Activated CD4-positive, alpha-beta T cell treated with anti-CD3 and anti-CD28 coated beads, Interleukin-2, Interleukin-6, amounts not matched to agents 100 ng/mL and 50 ng/mL, durations not matched to agents 16 hours and 8 hours (primary cell): ENCODE measurements at places on chromosomes 12 and 14.

- DNase-seq: no peak
Observed at GRCh38 chr14:29558516-29558915, 369.1 kb downstream of the PRKD1 start.

GRCh38 chr12:45357539-45358417 is 141.9 kb downstream of the ANO6 start:
- no peak for DNase-seq

DNA sequence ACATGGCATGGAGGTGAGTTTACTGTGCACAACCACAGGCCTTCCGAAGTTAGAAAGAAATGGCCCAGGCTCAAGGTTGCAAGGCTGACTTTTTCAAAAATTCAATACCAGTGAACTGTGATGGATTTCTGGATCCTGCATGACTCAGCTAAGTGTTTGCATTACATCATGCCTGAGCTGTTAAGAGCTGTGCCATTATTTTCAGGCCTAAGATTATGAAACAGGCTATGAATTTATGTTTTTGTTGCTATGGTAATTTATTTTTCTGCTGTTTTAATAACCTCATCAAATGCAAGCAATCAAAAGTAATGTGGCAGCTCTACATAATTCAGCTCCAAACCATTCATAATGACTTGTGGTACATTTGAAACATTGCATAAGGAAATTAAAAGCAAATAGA is 457.7 kb upstream of the TMEM132C start:
- DNase-seq: no peak

GRCh38 chr12:78928200-78929074 is 63.9 kb downstream of the SYT1 start:
- DNase-seq: no peak

DNA sequence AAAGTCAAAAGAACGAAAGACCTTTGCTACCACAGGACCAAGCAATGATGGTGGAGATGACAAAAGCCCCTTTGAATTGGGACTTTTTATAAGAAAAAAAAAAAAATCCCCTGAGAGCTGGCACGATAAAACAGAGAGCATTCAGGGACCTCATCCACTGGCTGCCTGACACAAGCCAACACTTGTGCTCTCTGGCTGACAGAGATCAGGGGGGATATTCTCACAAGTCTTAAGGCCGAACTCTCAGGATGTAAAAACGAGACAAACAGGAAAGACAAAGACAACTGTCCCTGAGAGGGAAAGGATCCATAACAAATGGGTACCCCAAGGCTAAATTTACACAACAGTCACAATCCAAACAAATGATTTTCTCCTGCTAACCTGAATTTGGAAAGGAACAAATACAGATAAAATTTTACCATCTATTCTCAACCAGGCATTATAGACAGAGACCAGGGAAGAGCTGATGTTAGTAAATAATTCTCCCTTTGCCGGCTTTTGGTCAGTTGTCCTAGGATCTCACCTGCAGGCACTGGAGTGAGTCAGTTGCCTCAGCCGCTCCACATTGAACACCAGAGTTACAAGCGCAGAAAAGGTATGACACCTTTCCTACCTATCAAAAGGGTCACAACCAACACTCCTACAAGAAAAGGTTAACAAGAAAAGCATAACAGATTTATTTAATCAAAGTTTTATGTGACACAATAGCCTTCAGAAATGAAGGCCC is 37.9 kb upstream of the GARIN6 start:
- DNase-seq: no peak

- no peak for DNase-seq
Observed at GRCh38 chr12:57617942-57618341, 6.7 kb downstream of the ARHGEF25 start.

GRCh38 chr14:23146980-23147379 is 27.9 kb upstream of the CEBPE start:
- DNase-seq: no peak

- DNase-seq: peak; percentile 88
Observed at GRCh38 chr12:4272424-4273272, 914 bp upstream of the CCND2 start.

DNA sequence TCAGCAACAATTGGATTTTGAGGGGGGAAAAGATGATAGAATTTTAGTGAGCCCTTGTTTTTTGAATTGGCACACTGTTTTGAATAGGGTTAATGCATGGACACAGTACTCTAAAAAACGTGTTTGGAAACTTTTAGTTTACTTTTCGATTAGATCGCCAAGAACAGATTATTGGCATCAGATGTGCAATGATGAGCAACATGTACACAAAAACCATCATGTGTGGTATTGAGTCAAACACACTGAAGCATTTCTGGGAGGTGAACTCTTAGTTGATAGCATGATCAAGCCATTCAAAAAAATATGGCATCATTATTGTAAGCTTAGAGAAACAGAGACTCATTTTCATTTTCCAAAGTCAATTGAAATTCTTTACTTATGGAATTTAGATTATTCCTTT is 329.2 kb downstream of the ADAMTS20 start:
- DNase-seq: no peak

DNA sequence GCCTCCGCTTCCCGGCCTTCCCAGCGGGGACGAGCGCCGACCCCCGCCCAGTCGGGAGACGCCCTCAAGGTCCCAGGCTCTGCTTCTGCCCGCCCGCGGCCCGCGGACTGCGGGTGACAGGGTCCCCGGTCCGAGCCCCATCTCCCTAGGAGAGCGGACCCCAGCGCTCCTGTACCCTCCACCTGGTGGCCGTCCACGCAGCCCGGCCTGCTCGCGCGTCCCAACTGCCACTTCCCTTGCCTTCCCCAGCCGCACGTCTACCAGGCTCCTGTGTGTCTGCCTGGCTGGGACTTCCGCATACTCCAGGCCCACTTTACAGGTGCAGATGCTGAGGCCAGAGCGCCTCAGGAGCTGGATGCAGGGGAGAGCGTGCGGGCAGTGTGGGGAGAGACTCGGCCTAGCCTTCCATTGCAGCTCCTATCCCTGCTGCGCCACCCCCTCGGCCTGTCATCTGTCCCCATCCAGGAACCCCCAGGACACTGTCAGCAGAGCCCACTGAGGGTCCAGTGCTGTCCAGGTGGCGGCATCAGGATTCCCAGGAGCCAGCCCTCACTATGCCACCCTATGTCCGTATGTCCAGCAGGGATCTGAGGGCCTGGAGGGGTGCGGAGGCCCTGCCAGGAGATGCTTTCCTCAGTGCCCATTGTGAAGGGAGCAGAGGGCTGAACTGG is 8.0 kb upstream of the ANKRD9 start:
- no peak for DNase-seq

GRCh38 chr12:83932011-83932410 is 980.6 kb downstream of the SLC6A15 start:
- DNase-seq: no peak

DNA sequence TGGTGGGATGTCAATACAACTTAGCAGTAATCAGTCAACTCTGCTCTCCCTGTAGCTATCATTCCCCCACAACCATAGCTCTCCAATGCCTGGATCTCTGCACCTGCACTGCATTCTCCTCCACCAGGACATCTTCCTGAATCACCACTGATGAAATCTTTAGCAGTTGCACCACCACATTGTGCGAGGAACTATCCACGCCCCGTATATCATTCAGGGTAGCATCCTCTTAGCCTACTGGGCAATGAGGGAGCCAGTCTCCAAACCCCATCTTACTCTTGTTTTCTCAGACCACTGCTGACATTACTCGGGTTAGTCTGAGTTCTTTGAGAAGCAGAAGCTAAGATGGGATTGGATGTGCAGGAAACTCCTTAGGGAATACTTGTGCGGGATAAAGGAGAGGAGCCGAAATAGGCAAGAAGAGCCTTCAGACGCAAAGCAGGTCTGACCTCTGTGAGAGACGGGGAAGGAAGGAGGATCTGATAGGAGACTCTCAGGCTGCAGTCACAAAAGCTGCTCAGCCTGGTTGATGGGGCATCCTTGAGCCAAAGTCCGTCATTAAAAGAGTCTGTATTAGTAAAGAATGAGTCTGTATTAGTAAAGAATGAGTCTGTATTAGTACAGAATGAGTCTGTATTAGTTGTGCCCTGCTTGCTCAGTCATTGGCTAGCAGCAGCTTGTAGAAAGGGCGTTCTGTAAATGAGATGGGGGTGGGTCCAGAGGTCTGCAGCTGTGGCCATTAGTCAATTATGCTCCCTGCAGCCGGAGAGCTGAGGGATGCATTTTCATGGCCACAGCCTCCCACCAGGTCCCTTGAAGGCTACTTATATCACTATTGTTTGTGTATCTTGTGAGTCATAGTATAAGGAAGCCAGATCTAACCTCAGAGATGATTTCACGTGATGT is 49.6 kb upstream of the RASSF3 start:
- no peak for DNase-seq

- no peak for DNase-seq
Observed at GRCh38 chr14:54985156-54985555, 41.7 kb downstream of the WDHD1 start.

- no peak for DNase-seq
Observed at GRCh38 chr14:89314274-89314673, 102.8 kb downstream of the FOXN3 start.

DNA sequence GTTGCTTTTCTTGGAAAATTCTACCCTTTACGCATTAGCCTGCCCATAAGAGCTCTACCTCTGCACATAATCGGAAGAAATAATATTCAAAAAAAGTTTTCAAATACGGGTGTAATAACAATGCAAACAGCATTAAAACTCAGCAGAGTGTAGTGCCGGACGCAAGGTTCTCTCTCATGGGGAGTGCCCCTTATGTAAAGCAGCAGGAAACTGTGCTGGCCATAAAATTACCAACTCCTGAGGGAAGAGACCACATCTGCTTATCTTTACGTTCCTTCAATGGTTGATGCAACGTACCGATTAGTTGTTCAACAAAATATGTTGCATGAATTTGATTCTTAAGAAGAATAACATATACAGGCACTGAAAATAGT is 118.7 kb upstream of the TMCC3 start:
- no peak for DNase-seq
